ENCODE measurements at places on chromosomes 13 and 19. TPM values are rescaled to one million over a fixed set of nuclear protein-coding genes. Genes with fewer than 3 reads are reported as not detected.

Gene FFAR1
- not detected for total RNA-seq

Gene CYP2S1
- total RNA-seq: 0.27 TPM

Gene FLT3LG
- 61.0 TPM for total RNA-seq

- DNase-seq: no peak
Observed at GRCh38 chr19:55119053-55119452, 1.6 kb upstream of the PPP1R12C start.

DNA sequence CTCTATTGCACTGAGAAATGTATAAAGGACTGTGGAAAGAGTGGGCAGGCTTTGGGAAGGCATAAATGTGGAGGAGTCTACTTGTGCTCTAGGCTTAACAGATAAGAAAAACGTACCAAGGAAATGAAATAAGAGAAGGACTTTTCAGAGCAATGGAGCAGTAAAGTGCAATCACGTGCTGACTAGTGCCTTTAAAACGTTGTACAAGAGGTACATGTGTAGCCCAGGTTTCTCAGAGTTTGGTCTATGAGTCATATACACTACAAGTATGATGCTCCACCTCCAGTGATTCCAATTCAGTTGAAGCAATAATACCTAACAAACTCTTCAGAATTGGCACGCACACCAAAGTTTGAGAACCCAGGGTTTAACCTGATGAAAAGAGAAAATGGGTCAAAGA is 13.4 kb upstream of the FNDC3A start:
- DNase-seq: no peak

Gene CA11
- total RNA-seq: 11.9 TPM

- DNase-seq: peak; percentile 89
Observed at GRCh38 chr13:102800145-102801041, 1.5 kb downstream of the BIVM start.

GRCh38 chr13:77810430-77810829 is 108.2 kb downstream of the EDNRB start:
- no peak for DNase-seq

Gene TRAPPC2B
- total RNA-seq: 8.2 TPM

DNA sequence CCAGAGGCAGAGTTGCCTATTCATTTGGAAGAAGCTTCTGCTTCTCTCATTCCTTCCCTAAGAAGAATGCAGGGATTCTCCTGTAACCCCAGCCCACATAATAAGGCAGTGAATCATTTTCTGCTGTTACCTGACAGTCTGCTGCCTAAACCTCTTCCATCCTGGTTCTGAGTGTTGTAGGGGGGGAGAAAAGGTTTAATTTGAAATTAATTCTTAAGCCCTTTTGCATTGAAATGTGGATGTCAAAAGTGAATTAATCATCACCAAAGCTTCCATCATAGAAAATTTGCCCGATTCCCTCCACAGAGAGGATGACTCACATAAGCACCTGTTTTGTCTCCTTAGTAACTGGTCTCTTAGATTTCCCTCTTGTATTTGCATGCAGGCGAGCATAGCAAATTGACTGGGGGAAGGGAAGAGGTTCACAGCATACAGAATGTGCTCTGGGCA is 146.7 kb upstream of the FNDC3A start:
- peak; percentile 24 for DNase-seq

GRCh38 chr13:32316501-32316900 is 1.2 kb downstream of the BRCA2 start:
- no peak for DNase-seq

DNA sequence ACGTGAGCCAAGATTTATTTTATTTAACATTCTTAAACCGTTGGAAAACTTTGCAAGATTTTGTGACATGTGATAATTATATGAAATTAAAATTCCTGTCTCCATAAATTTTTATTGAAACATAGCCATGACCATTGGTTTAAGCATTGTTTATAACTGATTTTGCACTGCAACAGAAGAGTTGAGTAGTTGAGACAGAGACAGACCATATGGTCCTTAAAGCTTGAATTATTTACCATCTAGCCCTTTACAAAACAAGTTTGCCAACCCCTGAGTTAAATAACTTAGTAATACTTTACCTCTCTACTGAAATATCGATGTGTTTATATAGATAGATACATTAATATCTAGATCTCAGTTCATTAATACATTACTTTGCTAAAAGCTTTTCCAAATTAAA is 814.1 kb upstream of the GPC6 start:
- DNase-seq: no peak

DNA sequence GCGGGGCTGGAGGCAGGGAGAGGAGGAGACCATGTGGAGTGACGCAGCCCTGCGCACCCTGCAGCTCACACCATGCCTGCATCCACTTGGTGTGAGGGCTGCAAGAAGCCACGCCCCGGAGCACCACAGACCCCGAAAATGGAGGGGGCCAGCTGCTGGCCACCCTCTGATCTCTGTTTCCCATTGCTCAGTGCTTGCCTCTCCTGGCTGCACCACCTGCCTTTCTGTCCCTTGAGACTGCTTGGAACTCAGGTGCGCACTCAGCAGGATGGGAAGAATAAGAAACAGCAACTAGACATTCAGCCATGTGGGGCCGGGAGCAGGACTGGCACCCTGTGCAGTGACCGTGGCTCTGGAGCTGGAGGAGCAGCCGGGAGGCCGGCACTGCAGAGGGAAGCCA is 64.0 kb downstream of the ANKRD10 start:
- no peak for DNase-seq

DNA sequence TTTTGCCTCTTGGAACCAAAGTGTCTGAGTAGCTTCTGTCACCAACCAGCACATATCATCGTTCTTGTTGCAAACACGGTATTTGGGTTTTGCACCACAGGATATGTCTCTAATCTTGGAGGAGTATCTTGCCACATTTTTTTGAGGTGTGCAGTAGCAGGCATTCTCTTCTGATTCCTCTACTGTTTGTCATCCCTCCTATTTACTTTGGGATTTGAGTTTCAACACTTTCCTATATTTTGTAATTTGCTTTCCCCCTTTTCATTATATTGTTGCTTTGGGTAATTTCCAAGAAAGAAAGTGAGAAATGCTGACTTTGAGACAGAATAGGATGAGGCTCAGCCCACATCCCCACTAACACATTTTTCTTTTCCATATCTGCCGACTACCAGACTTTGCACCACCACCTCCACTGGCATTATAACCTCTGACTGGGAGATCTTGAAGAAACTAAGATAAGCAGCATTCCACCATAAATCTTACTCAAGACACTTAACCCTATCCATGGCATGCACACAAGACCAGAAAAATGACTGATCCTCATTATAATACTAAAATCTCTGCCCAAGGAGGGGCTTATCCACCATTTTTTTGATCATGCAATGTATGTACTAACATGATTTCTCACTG is 12.0 kb upstream of the DZIP1 start:
- no peak for DNase-seq

- no peak for DNase-seq
Observed at GRCh38 chr19:5914946-5915781, 1.1 kb downstream of the CAPS start.

DNA sequence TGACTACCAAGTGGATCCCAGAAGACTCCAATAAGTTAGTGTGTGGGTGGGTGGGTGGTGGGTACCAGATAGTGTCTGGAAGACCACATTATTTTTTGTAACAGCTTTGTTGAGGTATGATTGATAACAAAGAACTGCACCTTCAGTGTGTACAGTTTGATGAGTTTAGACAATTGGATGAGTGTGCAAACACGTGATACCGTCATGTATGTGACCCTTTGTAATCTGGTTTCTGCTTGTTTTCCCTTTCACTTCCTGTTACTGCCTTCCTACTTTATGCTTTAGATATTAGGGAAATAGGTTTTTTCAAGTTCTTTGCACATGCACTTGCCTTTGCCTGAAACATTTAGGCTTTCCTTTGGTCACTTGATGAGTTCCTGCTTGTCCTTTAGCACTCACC is 8.5 kb downstream of the RPL21 start:
- no peak for DNase-seq

- peak; percentile 14 for DNase-seq
Observed at GRCh38 chr13:110562036-110562597, 595 bp upstream of the RAB20 start.

Gene NOTCH3
- total RNA-seq: 0.12 TPM

- no peak for DNase-seq
Observed at GRCh38 chr13:94033830-94034642, 445.4 kb downstream of the DCT start.

Gene RXFP2
- total RNA-seq: not detected

Gene KLC3
- total RNA-seq: not detected

Gene CEACAM20
- total RNA-seq: not detected

DNA sequence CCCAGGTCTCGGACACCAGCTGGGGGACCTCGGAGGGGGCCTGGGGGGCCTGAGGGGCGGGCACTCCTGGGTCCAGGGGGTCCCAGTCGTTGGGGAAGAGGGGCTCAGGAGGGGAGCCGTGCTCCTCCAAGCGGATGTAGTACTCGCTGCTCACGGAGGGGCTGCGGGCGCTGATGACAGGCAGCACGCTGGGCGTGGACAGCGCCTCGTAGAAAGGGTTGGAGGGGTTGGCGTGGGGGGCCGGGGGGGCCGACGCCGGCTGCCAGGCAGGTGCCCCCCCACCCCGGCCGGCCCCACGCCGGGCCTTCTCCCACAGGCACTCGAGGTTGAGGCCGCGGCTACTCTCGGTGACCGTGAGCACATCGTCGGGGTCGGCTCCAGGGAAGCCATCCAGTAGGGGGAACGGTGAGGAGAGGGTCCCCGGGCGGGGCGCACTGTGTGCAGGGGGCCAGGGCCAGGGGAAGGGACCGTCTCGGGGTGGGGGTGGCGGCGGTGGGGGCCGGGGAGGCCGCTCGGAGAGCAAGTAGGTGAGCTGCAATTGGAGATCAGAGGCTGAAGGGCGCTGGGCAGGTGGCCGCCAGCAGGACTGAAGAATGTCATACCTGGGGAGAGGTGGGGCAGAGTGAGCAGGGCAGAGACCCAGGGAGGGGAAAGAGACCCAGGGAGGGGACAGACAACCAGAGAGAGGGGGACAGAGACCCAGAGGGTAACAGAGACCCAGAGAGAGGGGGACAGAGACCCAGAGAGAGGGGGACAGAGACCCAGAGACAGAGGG is 12.1 kb downstream of the LMTK3 start:
- DNase-seq: no peak

GRCh38 chr19:29779921-29780320 is 31.9 kb upstream of the CCNE1 start:
- no peak for DNase-seq

GRCh38 chr13:37141011-37141410 is 35.5 kb upstream of the CSNK1A1L start:
- DNase-seq: no peak

Gene PEX11G
- 1.5 TPM for total RNA-seq

DNA sequence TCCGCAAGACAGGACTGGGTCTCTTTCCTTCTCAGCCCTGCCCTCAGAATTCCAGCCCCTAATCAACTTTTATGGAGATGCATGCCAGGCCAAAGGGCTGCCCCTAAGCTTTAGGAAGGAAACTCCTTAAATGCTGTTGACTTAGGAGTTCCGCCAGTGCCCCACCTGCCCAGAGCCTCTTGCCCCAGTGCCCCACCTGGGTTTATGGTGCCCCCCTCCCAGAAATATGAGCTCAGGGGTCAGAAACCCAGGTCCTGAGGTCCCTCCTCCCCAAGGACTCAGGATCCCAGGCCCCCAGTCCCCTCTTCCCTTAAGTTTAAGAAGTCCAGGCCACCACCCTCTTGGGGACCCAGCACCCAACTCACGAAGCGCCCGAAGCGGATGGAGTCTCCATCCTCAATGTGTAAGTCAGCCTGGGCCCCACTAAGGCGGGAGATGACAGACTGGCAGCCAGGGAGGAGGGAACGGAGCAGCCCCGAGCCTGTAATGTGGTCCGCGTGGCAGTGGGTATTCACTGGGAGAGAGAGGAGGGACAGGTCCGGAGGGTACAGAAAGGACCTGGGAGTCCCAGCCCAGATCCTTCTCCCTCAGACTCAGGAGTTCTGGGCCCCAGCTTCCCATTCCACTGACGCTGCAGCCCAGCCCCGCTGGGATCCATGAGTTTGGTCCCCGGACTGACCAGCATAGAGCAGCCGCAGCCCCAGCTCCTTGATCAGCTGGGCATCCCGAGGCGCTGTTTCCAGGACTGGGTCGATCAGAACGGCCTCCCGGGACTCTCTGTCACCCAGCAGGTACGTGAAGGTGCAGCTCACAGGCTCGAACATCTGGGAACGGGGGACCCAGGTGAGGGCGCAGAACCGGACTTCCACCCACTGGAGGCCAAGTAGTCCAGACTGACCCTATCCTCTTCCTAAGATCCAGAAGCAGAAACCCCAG is 897 bp downstream of the ETHE1 start:
- DNase-seq: peak; percentile 34

Gene CRB3
- total RNA-seq: 2.1 TPM

DNA sequence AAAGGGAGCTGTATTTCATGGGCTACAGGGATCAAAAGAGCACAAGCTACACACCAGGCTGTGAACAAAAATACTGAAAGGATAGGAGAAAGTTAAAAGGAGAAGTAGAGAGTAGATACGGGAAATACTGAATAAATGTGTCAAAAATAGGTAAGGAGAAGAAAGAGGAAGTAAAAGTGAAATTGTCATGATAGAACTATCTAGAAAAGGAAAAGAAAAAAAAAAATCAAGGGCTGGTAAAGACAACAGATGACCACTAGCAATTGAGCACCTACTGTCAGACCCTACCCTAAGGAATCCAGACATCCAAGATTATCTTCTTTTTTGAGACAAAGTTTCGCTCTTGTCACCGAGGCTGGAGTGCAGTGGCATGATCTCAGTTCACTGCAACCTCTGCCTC is 4.8 kb downstream of the RUBCNL start:
- no peak for DNase-seq

DNA sequence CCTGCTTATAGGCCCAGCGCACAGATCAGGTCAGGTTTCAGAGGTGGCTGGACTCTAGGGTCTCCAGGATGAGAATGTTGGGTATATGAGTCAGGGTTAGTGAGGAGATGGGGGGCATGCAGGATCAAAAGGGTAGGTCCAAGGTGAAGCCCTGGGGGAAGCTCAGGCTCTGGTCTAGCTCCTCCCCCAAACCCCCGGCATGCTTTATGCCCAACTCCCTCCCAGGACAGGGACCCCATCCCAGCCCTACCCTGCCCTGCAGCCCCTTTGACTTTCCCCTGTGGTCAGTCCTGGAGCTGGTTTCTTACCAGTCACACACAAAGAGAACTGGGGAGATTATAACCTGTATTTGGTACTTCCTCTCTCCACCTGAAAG is 9.8 kb upstream of the CEACAM18 start:
- DNase-seq: no peak

DNA sequence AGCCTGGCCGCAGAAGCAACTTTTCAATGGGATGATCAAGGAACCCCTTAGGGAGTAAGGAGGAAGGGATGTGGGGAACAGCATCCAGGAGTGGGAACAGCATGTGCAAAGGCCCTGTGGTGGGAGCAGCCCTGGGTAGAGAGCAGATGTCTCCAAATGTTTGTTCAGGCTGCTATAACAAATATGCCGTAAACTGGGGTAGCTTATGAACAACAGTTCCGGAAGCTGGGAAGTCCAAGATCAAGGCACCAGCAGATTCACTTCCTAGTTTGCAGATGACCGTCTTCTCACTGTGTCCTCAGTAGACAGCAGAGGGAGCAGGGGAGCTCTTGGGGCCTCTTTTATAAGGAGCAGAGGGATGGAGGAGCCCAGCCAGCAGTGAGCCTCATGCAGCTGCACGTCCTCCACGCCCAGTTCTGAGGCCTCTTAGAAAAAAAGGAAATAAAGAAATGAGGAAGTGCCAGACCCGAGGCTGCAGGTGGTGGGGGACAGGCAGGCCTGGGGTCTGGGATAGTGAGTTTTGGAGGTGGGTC is 4.2 kb upstream of the LRRC25 start:
- no peak for DNase-seq

GRCh38 chr13:114034481-114034891 is 60.6 kb upstream of the C13orf46 start:
- DNase-seq: no peak

Gene SOX1
- not detected for total RNA-seq

- no peak for DNase-seq
Observed at GRCh38 chr19:49042177-49042576, 1.5 kb upstream of the CGB5 start.

Gene DOCK9
- 31.9 TPM for total RNA-seq

All from activated naive CD8-positive, alpha-beta T cell treated with anti-CD3 and anti-CD28 coated beads for 36 hours (primary cell).